ENCODE measurements at places on chromosomes 12 and 14.

DNA sequence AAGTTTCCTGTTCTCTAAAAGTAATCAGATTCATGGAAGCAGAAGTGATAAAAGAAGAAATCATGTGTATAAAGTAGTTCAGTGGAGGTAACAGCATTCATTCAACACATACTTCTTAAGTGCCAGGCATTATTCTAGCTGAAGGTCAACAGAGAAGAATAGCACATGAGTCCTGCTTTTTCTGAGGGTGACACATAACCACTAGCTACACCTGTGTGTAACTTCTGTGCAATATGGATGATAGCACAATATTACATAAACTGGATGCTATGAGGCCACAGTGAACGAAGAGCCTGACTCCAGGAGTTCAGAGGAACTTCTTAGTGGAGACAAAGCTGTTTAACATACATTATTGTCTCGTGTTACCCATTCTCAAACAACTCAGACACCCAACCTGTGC, 114.3 kb upstream of the PCED1B start:
- no peak for DNase-seq

DNA sequence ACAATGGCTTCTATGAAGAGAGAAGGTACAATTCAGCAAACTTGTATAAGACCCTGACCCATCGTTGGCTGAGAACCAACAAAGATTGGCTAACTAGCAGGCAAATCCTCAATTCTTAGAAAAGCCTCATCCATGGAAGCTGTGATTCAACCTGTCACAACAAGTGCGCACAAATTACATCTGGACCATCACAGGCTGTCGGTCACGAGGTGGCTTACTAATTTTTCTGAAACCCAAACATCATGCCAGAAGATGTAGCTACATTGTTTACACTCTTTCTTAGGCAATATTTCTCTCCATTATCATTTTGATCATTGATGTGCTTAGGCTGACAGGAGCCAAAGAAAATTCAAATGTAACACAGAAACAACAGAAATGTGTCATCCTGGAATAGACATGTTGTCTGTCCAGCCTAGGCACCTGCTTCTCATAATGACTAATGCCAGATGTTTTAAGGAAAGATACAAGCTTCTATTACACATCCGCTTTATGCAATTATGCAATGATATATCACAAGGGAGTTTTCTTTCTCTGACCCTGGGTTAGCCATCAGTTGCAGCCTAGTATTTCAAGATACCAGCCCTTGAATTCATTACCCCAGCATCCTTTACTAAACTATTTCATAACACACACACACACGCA, 92.9 kb upstream of the DIO2 start:
- no peak for DNase-seq

GRCh38 chr12:53660041-53660440, 15.8 kb downstream of the ATP5MC2 start:
- DNase-seq, result no peak

GRCh38 chr14:75294649-75295033, 16.0 kb downstream of the FOS start:
- no peak for DNase-seq

DNA sequence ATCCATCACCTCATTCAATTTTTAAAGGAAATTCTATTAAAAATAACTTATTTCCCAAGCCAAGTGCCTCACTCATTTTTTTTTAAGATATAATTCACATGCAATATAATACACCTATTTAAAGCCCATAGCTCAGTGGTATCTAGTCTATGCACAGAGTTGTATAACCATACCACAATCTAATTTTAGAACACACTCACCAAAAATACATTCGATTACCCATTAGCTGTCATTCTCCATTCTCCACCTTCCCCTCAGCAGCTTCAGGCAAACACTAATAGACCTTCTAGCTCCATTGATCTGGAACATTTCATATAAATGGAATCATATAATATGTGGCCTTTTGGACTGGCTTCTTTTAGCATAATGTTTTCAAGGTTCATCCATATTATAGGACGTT, 49.5 kb downstream of the CLMN start:
- DNase-seq, result no peak

DNA sequence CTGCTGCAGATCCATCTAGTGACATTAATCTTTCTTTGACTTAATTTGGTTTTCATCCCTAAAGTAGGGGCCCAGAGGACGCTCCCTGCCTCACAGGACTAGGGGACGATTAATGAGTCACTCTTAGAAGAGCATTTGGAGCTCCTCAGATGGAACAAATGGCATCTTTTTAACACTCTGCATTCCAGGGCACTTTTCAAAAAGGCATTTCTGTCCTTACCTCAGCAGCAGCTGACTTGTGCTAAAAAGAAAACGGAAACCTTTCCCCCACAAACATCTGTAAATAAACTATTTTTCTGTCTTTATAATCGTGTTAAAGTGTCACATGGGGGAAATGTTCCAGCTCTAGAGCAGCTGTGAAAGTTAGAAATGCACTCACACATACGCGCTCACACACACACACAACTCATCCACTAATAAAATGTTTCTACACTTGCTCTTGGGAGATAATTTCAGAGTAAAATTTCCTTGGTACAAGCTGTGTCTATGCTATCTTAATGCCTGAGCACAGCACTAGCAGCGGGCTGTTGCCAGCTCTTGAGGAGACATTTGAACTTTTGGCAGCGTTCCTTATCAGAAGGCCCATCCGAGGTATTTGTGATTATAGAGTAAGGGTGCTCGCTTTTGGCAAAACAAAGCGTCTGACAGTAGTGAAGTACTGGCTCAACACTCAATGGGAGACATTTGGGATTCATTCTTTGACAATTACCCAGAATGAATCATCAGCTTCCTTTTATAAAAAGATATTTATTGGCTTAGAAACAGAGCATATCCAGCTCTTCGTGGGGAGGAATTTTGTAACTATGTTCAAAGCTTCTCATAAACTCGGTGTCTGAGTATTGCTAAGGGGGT, 141.3 kb downstream of the PLXNC1 start:
- no peak for DNase-seq

DNA sequence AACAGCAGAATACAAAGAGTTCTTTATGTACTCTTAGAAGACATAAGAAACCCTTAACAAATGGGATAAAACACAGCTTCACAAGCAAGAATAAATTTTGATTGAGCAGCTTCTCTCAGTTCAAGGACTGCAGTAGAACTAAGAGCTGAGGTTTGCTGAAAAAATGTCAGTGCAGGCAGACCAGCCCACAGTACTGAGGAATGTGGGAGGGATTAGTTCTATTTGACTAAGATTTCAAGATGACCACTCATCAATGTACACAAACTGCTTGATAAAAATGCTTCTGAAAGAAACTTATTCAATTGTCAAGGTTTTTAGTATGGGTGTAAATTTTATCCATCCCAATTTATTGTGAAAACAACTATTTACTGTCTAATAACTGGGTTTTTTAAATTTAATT, 138.4 kb downstream of the SEC23A start:
- no peak for DNase-seq

DNA sequence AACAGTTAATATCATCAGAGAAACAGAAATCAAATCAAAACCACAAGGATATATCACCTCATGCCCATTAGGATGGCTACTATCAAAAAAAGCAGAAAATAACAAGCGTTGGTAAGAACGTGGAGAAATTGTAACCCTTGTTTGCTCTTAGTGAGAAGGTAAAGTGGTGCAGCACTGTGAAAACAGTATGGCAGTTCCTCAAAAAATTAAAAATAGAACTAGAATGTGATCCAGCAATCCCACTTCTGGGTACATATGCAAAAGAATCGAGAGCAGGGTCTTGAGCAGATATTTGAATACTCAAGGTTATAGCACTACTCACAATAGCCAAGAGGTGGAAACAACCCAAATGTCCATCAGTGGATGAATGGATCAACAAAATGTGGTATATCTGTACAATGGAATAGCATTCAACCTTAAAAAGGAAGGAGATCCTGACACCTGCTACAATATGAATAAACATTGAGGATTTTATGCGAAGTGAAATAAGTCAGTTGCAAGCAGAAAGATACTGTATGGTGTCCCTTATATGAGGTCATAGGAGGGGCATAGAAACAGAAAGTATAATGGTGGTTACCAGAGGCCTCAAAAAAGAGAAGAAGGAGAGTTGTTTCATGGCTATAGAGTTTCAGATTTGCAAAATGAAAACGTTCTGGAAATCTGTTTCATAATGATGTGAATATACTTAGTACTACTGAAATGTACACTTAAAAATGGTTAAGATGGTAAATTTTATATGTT, 131.0 kb upstream of the EEA1 start:
- DNase-seq, result no peak

DNA sequence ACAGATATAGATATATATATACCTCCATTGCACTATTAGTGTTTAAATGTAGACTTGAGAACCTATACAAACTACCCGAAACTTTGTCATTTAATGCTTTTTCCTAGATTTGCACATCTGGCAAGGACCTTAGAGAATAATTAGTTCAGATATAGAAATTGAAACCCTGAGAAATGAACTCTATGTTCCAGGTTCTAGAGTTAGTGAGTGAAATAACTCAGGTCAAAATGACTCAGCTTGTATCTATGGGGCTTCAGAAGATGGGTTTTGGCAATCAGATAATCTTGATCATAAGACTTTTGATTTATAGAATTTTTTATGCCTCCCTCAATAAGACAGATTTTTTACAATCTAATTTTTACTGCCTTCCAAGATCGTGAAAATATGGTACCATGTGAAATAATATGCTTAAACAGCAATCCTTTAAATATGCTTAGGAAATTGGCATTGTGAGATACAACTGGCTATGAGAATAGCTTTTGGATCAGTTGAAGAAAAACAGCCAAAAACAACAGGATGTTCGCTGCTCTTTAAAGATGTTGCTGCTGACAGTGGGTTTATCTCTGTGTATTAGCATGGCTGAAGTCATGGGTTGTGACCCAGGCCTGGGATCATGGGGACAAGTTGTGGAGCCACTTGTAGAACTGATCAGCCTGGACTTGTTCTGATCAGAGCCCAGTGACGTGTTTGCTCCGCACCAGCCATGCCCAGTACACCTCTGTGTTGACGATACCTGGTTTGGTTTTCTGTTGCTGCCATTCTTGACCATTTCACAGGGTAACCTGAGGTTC, 63.6 kb downstream of the TTLL5 start:
- no peak for DNase-seq

DNA sequence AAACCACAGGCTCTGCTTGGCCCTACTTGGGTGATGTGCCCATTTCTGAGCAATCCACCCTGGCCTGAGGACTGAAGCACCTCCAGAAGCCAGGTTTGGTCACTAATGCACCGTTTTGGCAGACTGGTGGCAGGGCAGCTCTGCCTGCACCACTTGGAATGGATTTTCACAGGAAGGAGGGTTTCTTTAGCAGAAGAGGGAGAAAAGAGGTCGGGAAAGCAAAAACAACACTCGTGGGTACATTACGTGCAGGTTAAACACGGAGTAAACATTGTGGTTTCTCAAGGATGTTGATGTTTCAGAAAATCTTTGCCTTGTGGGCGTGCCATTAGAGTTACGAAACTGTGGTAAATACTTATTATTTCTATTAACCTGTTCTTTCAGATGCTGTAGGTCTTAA, 70.8 kb downstream of the KCNA5 start:
- DNase-seq, result no peak

DNA sequence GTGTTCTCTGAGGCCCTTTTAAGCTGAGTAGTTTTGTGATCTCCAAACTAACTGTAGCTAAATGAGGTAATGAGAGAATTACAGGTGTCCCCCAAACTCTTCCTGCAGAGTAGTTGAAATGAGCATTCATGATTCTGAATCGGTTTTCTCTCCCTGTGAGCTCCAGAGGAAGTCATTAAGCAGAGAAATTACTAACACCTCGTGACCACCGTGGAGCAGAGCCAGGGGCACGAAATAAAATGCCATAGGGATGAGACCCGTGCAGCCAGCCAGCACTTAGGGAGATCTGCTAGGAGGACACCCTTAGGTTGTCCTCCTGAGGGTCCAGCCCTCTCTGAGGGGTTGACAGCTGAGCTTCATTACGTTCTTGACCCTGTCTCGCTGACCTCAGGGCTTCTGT, 79.5 kb downstream of the SLC25A47 start:
- DNase-seq, result no peak

GRCh38 chr12:102876883-102877282, 40.2 kb downstream of the PAH start:
- no peak for DNase-seq

- no peak for DNase-seq
Measured at GRCh38 chr14:22798528-22798927, 16.7 kb downstream of the SLC7A7 start.

GRCh38 chr14:64217834-64218233, 76.3 kb downstream of the ESR2 start:
- DNase-seq, result no peak

DNA sequence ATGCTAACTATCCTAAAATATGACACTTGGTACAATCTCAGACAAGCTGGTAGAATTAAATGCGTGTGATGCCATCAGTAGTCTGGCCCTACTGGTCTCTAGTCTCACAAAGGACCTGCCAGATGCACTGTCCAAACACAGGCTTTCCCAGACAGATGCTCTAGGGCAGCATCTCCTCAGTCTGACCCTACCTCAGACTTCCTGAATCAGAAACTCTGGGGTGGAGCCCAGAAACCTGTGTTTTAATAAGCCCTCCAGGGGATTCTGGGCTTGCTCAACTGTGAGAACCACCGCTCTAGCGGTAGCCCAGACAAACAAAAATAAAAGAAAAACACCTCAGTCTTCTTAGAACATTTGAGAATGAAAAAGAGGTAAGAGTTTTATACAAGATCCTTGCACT, 48.0 kb downstream of the BDKRB1 start:
- DNase-seq, result no peak

GRCh38 chr12:88145567-88146505, 3.7 kb downstream of the TMTC3 start:
- no peak for DNase-seq

DNA sequence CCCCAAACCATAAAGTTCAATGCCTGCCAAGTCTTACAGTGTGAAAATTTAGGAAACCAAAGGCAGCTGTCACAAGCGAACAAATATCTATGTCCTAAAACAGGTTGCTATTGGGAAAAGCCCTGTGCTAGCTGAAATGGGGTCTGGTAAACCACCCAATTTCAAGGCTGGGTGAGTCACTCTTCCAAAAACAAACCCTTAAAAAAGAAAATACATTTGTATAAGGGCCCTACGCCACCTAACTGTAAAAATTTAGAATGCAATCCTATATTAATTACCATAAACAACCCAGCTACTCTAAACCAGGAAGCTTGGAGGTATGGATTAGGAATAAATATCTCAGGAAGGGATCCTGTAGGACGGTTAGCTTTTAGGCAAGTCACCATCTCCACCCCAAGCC, 32.1 kb downstream of the PRMT8 start:
- DNase-seq, result no peak

- no peak for DNase-seq
Measured at GRCh38 chr14:87899228-87899627, 93.8 kb downstream of the GALC start.

DNA sequence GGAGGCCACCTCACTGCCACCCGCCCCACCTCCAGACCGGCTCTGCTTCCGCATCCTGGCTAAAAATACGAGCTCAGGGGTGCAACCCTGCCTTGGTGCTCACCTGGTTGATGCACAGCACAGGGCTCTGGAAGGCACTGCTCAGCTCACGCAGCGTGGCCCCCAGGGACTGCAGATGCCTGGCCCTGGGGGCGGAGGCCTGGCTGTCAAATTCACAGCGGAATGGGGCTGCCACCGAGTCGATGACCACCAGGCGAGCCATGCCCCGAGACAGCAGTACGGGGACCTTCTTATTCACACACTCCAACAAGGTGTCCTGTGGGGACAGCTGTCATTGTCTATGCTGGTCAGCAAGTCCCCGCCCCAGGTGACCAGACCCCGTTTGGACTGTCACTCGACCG, 16.0 kb downstream of the XRCC3 start:
- DNase-seq, result no peak
